ENCODE measurements at places on chromosomes 1 and 21.

- no peak for DNase-seq
These were observed 13.2 kb upstream of the HMGCL start for GRCh38 chr1:23838401-23838866.

GRCh38 chr1:43987159-43987902, 4.1 kb upstream of the CCDC24 start:
- no peak for DNase-seq

DNA sequence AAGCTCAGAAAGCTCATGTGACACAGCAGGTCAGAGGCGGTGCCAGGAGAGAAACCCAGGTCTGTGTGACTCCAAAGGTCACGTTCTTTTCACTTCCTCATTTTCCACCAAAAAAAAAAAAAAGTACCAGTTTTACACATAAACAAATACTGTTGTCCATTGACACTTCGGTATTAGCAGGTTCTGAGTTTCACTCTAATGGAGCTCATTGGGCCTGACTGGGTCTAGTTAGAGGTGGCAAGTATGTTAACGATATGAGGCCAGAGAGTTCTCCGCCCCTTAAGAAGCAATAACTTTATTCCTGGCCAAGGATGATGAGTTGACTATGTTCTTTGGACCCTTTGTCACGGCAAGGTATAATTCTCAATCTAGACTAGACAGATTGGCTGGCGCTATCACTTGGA, 30.0 kb upstream of the SDE2 start:
- DNase-seq: no peak

DNA sequence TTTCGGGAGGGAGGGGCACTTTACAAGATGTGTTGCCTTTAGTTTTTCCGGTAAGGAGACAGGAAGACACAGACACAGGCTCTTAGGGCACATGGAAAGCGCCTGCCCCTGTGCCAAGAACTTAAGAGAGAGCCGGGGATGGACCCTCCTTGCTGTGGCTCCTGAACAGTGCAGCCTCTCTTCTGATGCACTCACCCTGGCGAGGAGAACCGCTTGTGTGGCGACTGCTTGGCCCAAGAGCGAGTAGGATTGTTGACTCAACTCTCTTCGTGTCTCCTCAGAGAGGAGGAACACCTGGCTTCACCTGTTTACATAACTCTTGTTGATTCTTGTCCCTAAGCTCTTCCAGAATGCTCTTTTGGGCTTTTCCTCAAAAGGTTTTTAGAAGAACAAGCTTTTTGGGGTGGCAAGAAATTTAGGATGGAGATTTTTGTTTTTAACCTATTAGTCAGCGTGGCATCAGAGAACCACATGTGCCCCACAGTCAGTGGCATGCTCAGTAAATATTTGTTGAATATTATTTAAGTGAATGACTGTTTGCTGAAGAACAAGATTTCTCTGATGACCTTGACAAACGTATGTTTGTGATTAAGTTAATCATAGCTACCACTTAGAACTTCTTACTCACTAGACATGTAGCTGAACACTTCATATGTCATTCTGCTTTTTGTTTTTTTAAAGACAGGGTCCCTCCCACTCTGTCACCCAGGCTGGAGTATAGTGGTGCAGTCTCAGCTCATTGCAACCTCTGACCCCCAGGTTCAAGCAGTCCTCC, 60.6 kb downstream of the NFIA start:
- no peak for DNase-seq

- DNase-seq: no peak
These were observed 71.3 kb upstream of the DNAJC6 start for GRCh38 chr1:65238010-65238409.

DNA sequence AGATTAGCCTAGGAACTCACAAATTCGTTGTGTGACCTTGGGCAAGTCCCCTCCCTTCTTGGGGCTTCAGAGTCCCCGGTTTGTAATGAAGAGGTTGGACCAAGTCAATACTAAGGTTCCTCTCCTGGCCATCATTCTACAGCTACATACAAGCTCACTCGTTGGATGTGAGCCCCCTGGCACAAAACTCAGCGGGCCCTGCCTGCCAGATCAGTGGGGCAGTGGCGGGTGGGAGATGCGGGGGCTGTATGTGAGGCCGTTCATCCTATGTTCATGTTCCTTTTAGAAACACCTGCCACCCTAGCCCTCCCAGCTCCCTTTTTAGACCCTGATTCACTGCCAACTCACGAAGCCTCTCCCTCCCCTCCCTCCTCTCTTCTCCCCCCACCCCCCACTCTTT, 2.1 kb downstream of the DLGAP3 start:
- DNase-seq: no peak

DNA sequence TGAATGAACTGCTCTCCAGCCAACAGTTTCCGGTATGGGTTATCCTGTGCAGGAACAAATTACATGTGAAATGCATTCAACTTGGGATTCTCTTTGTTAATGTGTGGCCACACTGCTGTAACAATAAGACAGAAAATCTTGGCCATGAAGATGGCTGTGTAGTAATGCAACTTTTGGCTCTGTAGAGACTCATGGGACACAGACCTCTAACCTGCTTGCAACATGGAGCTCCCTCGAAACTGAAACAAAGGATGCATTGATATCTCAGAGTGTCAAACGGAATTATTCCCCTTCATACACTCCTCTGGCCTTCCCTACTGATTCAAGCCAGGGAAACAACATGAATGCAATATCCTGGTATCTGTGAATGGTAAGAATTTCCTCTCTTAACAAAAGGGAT, 559.3 kb upstream of the ZRANB2 start:
- no peak for DNase-seq

DNA sequence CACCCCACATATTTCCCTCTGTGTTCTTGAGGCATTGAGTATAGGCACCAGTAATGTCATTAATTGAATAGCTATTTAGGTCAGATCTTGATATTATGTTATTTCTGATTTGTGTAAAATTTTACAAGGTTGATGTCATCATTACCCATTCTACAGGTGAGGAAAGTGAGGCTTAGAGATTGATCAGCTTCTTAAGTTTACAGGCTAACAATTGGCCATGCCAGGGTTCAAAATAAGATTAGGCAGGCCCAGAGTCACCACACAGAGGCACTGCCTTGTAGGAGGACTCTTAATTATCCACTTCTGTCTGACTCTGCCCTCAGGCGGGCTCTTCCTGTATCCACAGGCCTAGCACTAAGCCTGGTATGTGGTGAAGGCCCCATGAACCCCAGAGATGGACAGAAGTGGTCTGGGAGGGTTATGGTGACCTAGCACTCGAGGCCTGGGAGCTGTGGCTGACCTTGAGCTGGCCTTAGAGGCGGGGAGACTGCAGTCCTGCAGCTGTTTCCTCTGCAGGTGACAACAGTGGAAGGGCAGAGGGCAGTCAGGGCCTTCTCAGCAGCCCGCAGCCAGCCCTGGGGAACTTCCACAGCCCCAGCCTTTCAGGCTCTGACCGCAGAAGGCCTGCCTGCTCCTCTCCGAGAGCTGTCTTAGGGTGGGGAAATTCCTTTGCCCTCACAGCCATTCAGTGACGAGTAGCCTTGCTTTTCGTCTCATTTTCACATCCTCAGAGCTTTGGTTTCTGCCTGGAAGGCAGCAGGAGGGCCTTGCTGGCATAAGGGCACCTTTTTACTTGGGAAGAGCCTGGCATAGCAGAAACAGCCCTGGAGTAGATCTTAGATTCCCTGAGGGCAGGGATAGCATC, 12.2 kb downstream of the ZDHHC18 start:
- DNase-seq: no peak
